ENCODE measurements at places on chromosomes 4 and X. TPM values are rescaled to one million over a fixed set of nuclear protein-coding genes. Genes with fewer than 3 reads are reported as not detected.

C4orf46 gene
- 27.3 TPM for total RNA-seq

HCFC1 gene
- total RNA-seq = 117 TPM

HSFX2 gene
- not detected for total RNA-seq

H2BW2 gene
- not detected for total RNA-seq

MAPK10 gene
- total RNA-seq = 2.5 TPM

KIAA1210 gene
- not detected for total RNA-seq

XK gene
- total RNA-seq = 1.1 TPM

APLN gene
- 1.1 TPM for total RNA-seq

SPATA4 gene
- total RNA-seq = not detected

DDX53 gene
- not detected for total RNA-seq

TEX11 gene
- total RNA-seq = 0.61 TPM

MAGEA11 gene
- not detected for total RNA-seq

BMP3 gene
- not detected for total RNA-seq

BRS3 gene
- total RNA-seq = not detected

CABS1 gene
- total RNA-seq = not detected

SRPX2 gene
- not detected for total RNA-seq

RAB33A gene
- total RNA-seq = 3.9 TPM

PDGFRA gene
- 3.4 TPM for total RNA-seq

Data from H1 (cell line).